ENCODE measurements at places on chromosomes 3 and 15. TPM values are rescaled to one million over a fixed set of nuclear protein-coding genes. Genes with fewer than 3 reads are reported as not detected.

PRR20G gene
- not detected for total RNA-seq

CACNA2D2 gene
- 20.7 TPM for total RNA-seq

DNA sequence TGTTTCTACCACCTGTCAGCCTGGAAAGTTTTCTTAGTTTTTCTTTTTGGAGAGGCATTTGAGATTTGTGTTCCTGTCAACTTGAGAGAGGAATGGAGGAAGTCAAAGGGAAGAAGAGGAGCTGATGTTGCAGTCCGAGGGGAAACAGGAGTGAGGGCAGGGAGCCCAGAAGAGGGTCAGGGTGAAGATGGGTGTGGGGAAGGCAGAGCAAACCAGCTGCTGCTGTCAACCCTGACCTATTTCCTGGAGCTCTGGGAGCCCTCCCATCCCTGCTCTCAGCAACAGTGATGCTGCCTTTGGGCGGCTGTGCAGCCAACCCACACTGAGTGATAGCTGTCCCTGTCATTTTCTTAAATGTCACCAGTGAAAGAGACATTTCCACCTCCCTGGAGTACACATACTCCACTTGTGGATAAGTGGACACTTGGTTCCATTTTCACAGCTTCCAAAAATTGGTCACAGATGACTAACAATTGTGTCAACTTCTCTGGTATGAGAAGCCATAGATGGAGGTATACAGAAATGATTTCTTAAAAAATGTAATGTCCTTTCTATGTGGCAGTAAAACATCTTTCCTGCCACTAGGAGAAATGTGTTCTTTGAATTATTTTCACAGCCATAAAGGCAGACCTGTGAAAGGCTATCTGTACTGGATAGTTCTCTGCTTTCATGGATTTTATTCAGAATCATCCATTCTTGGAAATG is 556.3 kb upstream of the TBL1XR1 start:
- H3K4me3 ChIP-seq, result no peak overlapping the region
- H3K27me3 ChIP-seq, result no peaks in the 10 kb centered on the region
- H3K36me3 ChIP-seq, result no peaks in the 10 kb centered on the region
- no peak for DNase-seq
- H3K4me1 ChIP-seq, result no peaks in the 10 kb centered on the region

MYLK gene
- total RNA-seq, result 8.2 TPM
